ENCODE measurements at places on chromosomes 1 and 21.

GRCh38 chr1:3821908-3822307, 25.6 kb upstream of the LRRC47 start:
- no peak for DNase-seq

- DNase-seq, result no peak
Measured at GRCh38 chr1:31904339-31905092, 33.7 kb downstream of the PTP4A2 start.

GRCh38 chr21:28971171-28971570, 21.5 kb downstream of the LTN1 start:
- no peak for DNase-seq

- no peak for DNase-seq
Measured at GRCh38 chr1:219324629-219325367, 151.1 kb downstream of the LYPLAL1 start.

DNA sequence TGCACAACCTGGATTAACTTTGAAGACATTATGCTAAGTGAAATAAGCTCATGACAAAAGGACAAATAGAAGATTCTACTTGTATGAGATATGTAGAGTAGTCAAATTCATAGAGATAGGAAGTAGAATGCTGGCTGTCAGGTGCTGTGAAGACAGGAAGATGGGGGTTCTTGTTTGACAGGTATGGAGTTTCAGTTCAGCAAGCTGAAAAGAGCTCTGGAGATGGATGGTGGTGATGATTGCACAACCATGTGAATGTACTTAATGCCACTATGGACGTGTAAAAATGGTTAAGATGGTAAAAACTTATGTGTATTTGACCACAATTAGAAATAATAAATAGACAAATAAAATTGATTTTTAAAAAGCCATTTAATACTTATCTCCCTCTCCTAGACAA, 169.8 kb upstream of the DUSP10 start:
- DNase-seq, result no peak
